Pons (tissue), 1 donor: ENCODE measurements at places on chromosomes 3 and 15.

- no peak for DNase-seq
These were observed 28.2 kb downstream of the CPOX start for GRCh38 chr3:98565237-98565643.

DNA sequence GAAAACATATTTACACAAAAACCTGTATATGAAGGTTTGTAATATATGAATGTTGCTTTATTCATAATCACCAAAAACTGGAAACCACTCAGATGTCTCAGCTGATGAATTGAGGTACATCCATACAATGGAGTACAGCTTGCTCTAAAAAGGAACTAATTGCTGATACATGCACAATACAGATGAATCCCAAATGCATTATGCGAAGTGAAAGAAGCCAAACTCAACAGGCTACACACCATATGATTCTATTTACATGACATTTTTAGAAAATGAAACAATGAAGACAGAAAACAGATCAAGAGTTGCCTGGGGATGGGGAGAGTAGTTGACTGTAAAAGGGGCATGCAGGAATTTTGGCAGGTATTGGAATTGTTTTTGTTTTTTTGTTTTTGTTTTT, 95.5 kb downstream of the IQCH start:
- DNase-seq, result no peak

- no peak for DNase-seq
These were observed 327.1 kb upstream of the GOLIM4 start for GRCh38 chr3:168422843-168423242.

DNA sequence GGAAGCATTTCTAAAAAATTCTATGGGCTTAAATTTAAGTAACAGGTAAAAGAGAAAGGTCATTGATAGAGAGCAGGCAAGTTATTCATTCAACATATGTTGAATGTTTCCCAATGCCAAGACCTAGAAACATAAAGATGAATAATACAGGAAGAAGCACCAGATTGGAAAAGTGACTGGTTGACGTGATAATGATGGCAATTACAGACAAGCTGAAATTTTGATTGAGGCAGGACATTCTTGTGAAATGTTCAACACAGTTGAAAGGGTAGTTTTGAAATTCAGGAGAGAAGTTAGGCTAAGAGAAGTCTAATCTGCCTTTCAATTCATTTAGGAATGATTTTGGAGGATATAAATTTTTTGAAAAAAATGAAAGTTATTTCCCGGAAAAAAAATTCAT, 536.3 kb upstream of the NAALADL2 start:
- DNase-seq, result no peak

GRCh38 chr3:23103764-23104163, 99.4 kb upstream of the UBE2E2 start:
- DNase-seq, result no peak

DNA sequence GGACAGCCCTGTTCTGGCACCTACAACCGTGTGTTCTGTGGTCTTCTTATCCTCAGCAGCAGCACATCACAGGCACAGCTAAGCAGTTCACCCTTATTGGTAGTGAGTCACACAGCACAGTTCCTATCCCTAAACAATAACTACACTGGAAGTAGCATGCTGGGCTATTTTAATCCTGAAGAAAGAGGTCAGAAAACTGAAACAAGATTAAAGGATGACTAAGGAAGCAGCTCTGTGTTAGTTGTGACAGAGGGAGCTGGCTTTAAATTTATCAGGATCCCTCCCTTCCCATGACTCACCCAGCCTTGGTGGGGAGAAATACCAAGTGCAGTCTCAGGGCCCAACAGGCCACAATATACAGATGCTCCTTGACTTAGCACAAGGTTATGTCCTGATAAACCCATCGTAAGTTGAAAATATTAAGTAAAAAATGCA, 144.3 kb downstream of the ERC2 start:
- no peak for DNase-seq

DNA sequence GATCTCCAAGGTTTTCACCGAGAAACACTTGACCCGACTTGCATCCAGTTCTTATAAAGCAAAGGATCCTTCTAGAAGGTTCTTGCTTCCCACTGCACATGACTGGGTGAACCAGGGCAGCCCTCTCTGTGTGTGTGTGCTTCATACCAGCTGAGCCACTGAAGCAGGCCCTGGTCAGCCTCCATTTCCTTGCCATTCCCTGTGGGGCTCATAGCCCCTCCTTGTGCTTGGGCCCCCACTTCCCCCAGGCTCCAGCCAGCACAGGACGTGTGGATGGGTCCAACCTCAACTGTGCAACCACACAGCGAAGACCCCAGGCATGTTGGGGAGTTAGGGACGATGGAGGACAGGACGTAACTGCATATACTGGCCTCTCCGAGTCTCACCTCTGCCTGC, 15.5 kb downstream of the KLF15 start:
- no peak for DNase-seq
